ENCODE measurements at places on chromosomes 1 and 21. TPM values are rescaled to one million over a fixed set of nuclear protein-coding genes. Genes with fewer than 3 reads are reported as not detected.
A peak's percentile ranks its signal among the peaks of the same experiment; 100 is the strongest.

- DNase-seq, result no peak
These were observed 106.7 kb upstream of the ETS2 start for GRCh38 chr21:38699048-38699447.

DNA sequence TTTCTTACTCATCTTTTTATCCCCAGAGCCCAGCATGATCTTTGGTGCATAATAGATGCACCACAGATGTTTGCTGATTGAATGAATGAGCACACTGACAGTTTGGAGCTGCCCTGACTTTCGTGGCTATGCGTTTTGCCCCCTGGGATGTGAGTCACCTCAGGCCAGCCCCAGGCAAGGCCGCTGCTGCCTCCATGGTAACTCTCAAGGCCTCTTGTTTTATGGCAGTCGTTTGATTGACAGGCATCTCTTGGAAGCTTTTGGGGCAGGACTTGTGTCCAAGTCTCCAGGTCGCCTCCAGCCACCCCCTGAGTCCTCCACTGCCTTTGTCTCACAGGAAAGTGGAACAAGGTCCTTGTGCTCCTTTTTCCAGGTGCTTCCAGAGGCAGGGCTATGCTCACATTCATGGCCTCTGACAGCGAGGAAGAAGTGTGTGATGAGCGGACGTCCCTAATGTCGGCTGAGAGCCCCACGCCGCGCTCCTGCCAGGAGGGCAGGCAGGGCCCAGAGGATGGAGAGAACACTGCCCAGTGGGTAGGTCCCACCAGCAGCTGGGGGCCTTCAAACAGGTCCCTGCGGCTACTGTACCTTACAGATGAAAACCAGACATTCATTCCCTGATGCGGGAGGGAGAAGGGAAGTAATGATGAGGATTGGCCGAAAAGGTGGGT, 11.2 kb downstream of the PSEN2 start:
- DNase-seq, result no peak

- peak; percentile 35 for DNase-seq
These were observed 3.7 kb upstream of the SLC1A7 start for GRCh38 chr1:53145942-53146708.

DNA sequence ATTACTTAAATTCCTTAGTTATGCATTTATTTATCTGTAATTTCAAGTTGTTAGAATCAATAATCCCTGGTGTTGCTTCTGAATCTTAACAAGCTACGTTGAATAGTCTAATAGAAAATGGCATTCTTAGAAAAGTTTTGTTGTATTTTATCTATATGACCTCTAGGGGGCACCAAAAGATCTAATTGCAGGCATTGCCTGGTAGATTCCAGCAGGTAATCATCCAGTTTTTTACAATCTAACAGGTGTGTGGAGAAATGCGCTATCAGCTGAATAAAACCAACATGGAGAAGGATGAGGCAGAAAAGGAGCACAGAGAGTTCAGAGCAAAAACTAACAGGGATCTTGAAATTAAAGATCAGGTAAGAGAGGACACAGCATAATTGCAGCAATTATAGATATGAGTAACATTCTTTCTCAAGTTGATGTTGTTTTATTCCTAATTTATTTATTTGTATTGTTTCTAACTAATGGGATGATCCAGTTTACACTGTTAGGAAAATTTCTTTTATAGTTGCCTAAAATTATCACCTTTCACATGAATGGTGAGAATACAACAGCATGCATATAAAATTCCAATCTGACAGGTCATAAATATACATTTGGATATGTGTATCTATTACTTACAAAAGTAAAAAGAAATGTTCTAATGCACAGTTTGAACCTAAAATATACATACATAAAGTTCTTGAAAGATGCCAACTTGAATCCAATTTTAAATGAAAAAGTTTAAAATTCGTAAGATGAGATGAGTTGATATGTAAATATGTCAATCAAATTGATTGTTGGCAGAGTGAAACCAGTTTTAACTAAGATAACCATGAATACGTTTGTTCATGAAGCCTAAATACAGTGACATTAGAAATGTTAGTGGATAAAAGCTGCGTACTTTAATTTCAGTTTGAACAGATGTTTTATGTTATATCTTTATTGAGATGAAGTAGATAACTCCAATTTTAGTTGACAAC, 88.4 kb downstream of the SDCCAG8 start:
- DNase-seq, result no peak

- no peak for DNase-seq
These were observed 11.5 kb downstream of the SH3BGRL3 start for GRCh38 chr1:26291433-26291832.

DNA sequence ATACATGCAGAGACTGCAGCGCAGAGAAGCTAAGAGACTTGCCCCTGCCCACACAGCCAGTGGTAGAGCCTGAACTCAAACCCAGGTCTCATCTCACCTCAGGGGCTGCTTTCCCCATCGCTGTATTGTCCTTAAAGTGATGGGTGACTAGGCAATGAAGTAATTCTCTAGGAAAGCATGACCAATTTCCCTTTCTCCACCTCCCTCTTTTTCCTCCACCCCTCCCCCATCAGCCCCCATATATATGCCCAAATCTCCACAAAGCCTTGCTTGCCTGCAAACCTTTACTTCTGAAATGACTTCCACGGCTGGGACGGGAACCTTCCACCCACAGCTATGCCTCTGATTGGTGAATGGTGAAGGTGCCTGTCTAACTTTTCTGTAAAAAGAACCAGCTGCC, at the start of gene IL24:
TSS of gene IL24 (plus strand) at position 269 of the 400 bp plus-strand sequence. CDS start 390 bp downstream, outside the sequence.
- DNase-seq, result no peak

DNA sequence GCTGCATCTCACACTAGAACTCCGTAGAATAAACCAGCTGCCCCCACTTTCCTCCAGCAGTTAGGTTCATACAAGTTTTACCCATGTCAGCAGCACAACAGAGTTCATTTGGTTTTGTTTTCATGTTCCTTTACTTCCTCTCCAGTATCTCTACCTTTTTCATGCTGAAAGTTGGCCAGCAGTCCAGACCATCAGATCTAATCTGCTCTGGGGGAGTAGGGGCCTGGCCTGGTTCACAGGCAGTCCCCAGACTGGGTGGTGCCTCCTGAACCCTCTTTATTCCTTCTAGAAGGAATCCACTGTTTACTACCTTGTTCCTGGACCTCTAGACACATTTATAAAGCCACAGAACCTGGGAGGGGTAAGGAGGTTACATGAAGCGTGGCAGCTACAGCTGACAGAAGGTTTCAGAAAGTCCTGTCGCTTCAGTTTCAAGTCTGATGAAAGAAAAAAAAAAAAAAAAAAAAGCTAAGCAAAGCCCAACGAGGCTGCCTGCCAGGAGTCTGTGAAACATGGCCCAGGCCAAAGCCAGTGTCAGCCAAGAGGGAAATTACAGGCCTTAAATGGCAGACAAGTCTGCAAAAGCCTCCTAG, 184.6 kb upstream of the JUN start:
- no peak for DNase-seq

DNA sequence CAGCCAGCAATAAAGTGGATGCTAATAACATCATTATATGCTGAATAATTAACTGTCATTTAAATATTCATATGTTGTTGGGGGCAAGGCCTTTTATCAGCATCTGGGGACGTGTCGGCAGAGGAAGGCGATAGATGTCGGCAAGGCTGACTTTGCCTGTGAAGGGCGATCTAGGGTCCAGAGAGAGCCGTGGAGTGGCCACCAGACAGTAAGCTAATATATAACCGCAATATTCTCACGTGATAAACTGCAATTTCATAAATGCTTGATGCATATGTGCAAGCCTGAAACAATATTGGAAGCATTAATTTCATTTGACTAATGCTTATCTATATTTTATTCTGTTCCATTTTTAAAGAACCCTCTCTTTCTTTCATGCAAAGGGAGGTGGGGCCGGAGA, 141.0 kb upstream of the POU3F1 start:
- no peak for DNase-seq

DNA sequence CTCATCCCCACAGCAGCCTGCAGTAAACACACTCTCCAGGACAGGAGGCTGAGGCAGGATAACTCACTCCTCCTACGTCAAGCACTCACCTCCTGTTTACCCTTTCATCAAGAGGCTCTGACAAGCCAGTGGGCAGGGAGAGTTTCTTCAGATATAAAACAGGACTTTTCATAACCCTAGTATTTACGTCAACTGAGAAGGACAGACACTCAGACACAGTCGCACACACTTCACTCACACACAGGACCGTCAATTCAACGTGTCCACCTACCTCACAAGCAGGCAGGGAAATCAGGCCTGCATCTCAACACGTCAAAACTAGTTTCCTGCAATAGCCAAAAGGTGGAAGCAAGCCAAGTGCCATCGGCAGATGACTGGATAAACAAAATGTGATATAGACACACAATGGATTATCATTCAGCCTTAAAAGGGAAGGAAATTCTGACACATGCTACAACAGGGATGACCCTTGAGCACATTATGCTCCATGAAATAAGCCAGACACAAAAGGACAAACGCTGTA, 48.6 kb downstream of the ITPKB start:
- peak; percentile 73 for DNase-seq

DNA sequence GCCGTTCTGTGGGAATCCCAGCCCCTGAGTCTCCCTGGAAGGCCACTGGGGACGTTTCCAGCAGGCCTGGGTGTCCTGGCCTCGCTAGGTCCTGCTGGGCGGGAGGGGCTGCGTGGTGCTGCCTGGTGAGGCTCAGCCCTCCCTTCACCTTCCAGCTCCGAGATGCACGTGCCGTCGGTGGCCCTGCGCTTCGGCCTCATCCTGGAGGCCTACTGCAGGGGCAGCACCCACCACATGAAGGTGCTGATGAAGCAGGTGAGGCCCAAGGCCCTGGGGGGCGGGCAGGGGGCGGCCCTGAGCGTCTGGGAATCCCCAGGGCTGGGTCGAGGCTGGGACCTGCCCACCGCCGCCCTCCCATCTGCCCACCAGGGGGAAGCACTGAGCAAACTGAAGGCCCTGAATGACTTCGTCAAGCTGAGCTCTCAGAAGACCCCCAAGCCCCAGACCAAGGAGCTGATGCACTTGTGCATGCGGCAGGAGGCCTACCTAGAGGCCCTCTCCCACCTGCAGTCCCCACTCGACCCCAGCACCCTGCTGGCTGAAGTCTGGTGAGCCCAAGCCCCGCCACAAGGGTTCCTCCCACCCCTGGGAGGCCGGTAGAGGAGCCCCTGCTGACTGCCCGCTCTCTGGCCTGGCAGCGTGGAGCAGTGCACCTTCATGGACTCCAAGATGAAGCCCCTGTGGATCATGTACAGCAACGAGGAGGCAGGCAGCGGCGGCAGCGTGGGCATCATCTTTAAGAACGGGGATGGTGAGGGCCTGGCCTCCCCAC, 70.3 kb downstream of the PIK3CD start:
- DNase-seq, result no peak

DNA sequence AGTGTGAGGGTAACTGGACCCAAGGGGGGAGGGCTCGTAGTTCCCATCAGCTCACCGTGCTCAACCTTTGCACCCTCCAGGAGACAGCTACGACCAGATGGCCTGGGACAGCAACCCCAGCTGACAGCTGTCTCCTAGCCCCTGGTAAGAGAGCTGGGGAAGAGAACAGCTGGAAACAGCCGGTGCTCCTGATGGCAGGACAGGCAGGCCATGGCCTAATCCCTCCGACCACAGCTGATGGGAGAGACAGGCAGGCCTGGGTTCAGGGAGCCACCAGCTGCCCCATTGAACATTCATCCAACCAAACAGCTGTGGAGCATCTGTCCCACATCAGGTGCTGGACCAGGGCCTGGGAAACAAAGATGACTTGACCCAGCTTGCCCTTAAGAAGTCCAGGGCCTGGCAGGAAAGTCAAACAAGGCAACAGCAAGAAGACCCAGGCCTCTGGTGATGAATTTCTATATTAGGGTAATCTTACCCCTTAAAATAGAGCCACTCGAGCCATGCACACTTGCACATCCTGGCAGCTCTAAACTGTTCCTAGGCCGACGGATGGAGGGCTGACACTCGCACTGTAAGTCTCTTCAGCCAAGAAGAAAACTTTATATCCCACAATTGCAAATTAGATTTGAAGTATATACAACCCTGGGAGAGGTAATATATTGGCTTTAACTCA, 12.2 kb downstream of the OLFML2B start:
- DNase-seq, result no peak

- DNase-seq, result no peak
These were observed 11.1 kb upstream of the REG4 start for GRCh38 chr1:119822406-119822805.

GRCh38 chr1:156052862-156053767, 483 bp downstream of the UBQLN4 start:
- DNase-seq, result peak; percentile 41

DNA sequence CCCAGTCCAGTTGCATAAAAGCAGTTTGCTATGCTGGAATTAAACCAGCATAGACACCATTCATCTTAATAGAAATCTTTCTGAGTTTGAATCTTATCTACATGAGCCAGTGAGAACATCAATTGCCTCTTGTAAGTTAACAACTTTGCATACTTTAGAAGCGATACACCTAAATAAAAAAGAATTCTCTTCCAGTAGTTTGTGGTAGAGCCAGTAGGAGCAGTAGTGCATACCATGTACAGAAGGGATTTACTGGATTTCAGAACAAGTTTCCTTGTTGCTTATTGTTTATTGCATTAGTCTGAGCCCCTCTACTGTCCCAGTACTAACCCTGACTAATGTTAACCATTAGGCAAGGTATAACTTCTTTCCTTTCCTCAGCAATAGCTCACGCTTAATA, 313.1 kb downstream of the TGFB2 start:
- DNase-seq, result no peak

- DNase-seq, result no peak
These were observed 1.8 kb upstream of the ERG start for GRCh38 chr21:38500073-38500472.

- no peak for DNase-seq
These were observed 132.5 kb downstream of the ZNF326 start for GRCh38 chr1:90127288-90127953.

- no peak for DNase-seq
These were observed 86.2 kb downstream of the GRIK3 start for GRCh38 chr1:36948147-36948546.

GRCh38 chr1:101037316-101037715, 11.7 kb upstream of the DPH5 start:
- DNase-seq, result no peak

GRCh38 chr1:112026016-112026415, 36.5 kb upstream of the KCND3 start:
- no peak for DNase-seq

DNA sequence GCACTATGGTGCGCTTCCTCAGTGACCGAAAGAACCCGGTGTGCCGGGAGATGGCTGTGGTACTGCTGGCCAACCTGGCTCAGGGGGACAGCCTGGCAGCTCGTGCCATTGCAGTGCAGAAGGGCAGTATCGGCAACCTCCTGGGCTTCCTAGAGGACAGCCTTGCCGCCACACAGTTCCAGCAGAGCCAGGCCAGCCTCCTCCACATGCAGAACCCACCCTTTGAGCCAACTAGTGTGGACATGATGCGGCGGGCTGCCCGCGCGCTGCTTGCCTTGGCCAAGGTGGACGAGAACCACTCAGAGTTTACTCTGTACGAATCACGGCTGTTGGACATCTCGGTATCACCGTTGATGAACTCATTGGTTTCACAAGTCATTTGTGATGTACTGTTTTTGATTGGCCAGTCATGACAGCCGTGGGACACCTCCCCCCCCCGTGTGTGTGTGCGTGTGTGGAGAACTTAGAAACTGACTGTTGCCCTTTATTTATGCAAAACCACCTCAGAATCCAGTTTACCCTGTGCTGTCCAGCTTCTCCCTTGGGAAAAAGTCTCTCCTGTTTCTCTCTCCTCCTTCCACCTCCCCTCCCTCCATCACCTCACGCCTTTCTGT, 7.3 kb upstream of the PIGV start:
- no peak for DNase-seq

Gene S100A4
- total RNA-seq, result 0.60 TPM

Gene C1orf115
- total RNA-seq, result 35.1 TPM

Gene CD1E
- not detected for total RNA-seq

Gene PTPN14
- total RNA-seq, result 58.9 TPM

Gene HSPG2
- total RNA-seq, result 841 TPM

Gene F5
- total RNA-seq, result 0.13 TPM

Gene GLIS1
- total RNA-seq, result not detected

Gene MLLT11
- 4.9 TPM for total RNA-seq

Gene HSF2BP
- total RNA-seq, result 0.53 TPM

Gene LCE2A
- not detected for total RNA-seq

All from pulmonary artery endothelial cell (primary cell).